Kidney capillary endothelial cell (primary cell): ENCODE measurements at places on chromosomes 11 and 22.

- no peak for DNase-seq
Observed at GRCh38 chr11:83087035-83087434, 15.3 kb upstream of the RAB30 start.

- DNase-seq: no peak
Observed at GRCh38 chr11:132047167-132047566, 676.8 kb downstream of the NTM start.

DNA sequence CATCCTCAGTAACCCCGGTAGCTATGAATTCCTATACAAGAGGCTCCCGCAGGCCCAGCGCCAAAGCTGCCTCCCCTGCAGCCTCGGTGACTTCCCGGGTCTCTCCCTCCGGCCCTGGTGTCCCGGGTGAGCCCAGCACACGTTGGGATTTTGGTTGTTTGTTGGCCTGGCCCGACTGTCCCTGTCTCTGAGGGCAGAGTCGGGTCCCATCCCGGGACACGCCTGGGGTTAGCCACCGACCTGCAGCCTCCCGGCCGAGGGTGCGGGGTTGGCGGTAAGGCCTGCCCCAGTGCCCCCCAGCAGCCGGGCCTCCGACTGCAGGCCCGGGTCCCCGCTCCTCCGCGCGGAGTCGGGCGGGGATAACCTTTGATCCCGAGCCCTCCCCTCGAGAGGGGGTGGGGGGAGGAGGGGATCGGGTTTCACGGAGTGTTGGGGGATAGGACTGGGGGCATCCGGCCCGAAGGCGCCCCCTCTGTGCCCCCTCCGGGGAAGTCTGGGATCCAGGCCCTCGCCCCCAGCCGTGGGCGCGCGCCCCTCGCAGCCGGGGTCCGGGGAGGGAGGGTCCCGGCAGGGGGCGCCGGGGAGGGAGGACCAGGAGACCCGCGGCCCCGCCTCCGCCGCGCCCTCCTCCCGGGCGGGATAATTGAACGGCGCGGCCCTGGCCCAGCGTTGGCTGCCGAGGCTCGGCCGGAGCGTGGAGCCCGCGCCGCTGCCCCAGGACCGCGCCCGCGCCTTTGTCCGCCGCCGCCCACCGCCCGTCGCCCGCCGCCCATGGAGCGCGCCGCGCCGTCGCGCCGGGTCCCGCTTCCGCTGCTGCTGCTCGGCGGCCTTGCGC lies at the start of gene FBLN1:
FBLN1 (plus strand) TSS at position 669 of the 835 bp plus-strand sequence; CDS start at position 772, 103 bp downstream.
- DNase-seq: peak; percentile 12

GRCh38 chr11:5151713-5152153 lies 2.8 kb downstream of the OR52A1 start:
- DNase-seq: no peak

DNA sequence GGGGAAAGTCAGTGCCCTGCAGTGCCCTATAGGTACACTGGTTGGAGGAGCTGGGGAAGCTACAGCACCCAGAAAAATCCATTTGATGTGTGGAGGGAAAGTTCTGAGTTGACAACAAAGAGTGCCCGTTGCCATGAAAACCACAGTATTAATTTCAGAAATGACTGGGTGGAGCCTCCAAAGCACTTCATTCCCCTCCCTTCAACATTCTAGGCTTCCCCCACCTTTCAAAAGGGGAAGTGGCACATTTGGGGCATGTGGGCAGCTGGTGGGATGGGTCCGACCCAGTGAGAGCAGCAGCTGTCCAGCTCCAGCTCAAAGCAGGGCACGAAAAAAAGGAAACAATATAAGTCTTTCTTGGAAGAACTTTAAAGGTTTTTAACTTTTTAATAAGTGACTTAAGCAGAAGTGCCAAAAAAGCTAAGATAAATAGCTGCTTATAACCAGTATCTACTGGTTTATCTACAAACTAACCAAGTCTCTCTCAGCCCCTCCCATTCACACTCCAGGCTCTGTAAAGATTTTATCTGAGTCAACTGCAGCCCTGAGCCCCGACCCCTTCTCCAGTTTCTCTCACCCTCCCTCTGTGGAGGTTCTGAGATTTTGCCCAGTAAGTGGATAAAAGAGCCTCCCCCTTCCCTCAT lies 9.0 kb upstream of the AHNAK start:
- DNase-seq: no peak

- no peak for DNase-seq
Observed at GRCh38 chr11:112004389-112004788, 20.8 kb upstream of the DLAT start.

GRCh38 chr11:1293619-1294015 lies 15.8 kb downstream of the TOLLIP start:
- peak; percentile 19 for DNase-seq
